ENCODE measurements at places on chromosomes 11 and 22.

- peak; percentile 41 for DNase-seq
Observed at GRCh38 chr11:110728883-110729282, 16.6 kb upstream of the ARHGAP20 start.

GRCh38 chr11:76269661-76270261 is 63.5 kb upstream of the WNT11 start:
- no peak for DNase-seq

DNA sequence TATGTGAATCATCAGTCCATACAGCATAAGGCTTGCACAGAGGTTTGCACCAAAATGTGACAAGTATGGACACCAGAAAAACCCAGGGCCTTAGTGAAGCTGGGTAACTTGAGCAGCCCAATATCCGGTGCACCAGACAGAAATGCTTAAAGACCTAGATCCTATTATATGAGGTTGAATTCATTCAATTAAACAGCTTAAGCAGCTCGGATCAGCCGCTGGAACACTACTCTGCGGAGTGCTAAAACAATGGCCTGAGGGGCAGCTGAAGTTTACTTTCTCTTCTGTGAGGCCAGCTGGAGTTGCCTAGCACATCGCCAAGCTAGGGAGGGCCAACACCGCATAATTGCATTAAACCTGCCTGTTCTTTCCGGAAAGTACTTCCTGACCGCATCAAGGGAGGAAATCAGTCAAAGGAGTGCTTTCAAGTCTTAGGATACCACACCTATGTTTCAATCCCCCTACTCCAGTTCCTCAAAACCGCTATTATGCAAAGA is 17.0 kb upstream of the FAM181B start:
- DNase-seq: no peak

- DNase-seq: peak; percentile 55
Observed at GRCh38 chr11:17208257-17208999, 642 bp upstream of the PIK3C2A start.

- no peak for DNase-seq
Observed at GRCh38 chr22:29720811-29721323, 1.1 kb downstream of the CABP7 start.

Data from fibroblast of upper back skin (primary cell).